ENCODE measurements at places on chromosomes 16 and 17. TPM values are rescaled to one million over a fixed set of nuclear protein-coding genes. Genes with fewer than 3 reads are reported as not detected.

The KCNJ18 gene
- polyA plus RNA-seq, result not detected

The PRKCB gene
- polyA plus RNA-seq, result 0.03 TPM

The BRIP1 gene
- 6.6 TPM for polyA plus RNA-seq

The CHAD gene
- not detected for polyA plus RNA-seq

The LRRC46 gene
- 0.93 TPM for polyA plus RNA-seq

The KRTAP4-3 gene
- polyA plus RNA-seq, result not detected

The RRAD gene
- polyA plus RNA-seq, result 7.8 TPM

The TBC1D26 gene
- not detected for polyA plus RNA-seq

The C17orf107 gene
- 0.67 TPM for polyA plus RNA-seq

The GRB7 gene
- 0.07 TPM for polyA plus RNA-seq
